ENCODE measurements at places on chromosomes 1 and 21.

DNA sequence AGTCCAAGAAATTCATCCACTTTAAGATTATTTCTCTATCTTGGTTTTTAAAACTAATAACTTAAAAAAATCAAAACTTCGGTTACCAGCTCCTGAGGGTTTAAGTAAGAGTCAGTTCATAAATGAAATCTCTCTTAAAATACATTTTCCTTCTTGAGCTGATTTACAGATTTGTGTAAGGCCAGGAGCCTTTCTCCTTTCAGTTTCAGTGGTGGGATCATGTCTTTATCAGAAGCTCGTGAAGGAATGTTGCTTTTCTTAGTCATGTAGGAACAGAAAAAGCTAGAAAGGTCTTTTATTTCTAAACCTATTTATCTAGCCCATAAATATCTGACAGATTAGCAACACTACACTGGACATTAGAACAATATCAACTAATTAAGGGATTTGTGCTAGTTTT is 390.2 kb downstream of the GPATCH2 start:
- no peak for DNase-seq

DNA sequence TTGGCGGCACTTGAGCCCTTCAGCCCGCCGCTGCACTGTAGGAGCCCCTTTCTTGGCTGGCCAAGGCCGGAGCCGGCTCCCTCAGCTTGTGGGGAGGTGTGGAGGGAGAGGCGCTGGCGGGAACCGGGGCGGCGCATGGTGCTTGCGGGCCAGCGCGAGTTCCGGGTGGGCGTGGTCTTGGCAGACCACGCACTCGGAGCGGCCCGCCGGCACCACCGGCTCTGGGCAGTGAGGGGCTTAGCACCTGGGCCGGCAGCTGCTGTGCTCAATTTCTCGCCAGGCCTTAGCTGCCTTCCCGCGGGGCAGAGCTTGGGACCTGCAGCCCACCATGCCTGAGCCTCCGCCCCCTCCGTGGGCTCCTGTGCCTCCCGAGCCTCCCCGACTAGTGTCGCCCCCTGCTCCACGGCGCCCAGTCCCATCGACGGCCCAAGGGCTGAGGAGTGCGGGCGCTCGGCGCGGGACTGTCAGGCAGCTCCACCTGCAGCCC is 673.7 kb upstream of the BRINP3 start:
- no peak for DNase-seq

DNA sequence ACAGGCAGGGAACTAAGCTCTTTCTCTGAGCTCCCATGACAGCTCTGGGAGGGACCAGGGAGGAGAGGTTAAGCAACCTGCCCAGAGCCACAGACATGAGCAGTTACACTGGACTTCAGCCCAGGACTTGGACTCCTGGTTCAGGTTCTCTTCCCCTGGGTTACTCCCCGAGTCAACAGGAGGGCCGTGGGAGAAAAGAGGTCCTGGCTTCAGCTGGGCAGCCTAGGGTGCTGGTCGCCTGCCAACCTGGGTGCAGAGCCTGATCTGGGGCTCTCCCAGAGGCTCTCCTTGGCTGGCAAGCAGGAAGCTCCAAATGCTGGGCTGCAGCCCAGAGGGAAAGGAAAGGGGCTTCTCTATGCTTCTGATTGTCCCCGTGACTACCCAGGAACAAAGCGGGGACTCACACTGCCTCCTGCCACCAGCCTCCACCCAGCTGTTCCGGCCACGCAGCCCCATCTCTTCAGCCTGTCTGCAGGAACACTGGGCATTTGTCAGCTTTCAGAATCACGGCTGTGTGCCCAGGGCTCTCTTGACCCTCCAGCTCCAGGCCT is 141.8 kb downstream of the HIVEP3 start:
- no peak for DNase-seq

DNA sequence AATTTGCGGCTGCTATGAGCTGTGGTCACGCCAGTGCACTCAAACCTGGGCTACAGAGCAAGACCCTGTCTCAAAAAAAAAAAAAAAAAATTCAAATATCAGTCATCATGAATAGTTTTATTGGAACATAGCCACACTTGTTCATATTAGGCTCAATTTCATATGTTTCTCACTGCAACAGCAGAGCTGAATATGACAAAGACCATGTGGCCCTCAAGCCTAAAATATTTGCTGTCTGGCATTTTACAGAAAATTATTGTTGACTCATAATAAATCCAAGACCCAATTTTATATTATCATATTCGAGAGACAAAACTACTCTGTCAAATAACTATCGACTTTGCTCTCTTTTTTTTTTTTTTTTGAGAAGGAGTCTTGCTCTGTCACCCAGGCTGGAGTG is 11.0 kb downstream of the BECN2 start:
- no peak for DNase-seq

GRCh38 chr1:201374364-201374763 is 3.1 kb downstream of the TNNT2 start:
- DNase-seq, result no peak

DNA sequence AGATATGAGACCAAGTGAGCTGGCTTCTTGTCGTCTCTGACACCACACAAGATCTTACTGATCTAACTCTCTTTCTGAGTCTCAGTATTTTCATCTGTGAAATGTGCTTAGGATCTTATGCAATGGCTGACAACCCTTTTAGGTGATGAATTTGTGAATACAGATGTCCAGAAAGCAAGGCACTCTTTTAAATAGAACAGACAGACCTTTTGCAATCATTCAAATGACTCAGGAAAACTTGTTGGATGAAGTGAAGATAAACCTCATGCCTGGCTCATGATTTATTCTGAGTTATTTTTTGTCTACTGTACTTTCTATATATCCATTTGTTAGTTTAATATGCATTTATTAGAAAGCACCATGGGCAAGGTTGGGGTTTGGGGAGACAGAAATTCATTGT is 411.3 kb downstream of the PTPRU start:
- no peak for DNase-seq

- DNase-seq, result no peak
These were observed 101.7 kb downstream of the NEK7 start for GRCh38 chr1:198258491-198258890.

- DNase-seq, result no peak
These were observed 27.1 kb downstream of the ZNHIT6 start for GRCh38 chr1:85681087-85681486.

DNA sequence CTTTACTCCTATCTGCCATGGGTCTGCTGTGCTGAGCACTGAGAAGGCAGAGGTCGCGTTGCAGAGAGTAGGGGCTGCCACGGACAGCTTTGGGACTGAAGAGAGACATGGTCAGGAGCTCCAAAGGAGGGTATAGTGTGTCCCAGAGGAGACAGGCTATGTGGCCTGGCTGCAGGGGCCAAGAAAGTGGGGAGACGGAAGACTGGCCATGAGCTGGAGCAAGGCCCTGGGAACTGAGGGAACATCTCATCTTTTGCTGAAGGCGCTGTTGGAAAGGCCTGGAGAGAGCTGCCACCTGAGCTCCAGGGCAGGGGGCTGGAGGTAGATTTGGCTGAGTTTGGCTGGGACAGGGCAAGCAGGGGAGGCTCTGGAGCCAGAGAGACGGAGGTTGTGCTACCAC is 55.8 kb upstream of the AJAP1 start:
- no peak for DNase-seq

DNA sequence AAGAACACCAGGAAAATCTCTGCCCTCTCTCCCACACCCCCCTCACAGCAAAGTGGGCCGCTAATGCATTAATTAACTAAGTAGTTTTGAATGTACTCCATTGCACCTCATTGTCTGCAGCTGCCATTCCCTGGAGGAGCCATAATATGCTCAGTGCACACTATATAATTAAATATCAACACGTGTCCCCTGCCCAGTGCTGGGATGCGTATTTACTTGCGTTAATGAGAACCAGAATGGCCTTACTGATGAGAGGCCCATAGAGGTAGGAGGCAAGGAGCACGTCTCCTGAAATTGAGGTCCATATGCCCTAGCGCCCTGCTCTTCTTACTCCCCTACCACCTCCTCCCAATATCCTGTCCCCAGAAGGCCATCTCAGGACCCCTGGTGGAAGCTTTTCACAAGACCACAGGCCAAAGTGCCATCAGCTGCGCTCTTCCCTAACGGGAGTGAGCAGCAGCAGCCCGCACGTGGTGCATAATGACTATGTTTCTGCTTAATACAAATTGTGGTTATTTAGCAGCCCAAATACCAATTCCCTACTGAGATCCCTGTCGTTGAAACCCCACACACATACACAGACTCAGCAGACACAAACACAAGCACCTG is 76.8 kb downstream of the PLXNA2 start:
- DNase-seq, result no peak

DNA sequence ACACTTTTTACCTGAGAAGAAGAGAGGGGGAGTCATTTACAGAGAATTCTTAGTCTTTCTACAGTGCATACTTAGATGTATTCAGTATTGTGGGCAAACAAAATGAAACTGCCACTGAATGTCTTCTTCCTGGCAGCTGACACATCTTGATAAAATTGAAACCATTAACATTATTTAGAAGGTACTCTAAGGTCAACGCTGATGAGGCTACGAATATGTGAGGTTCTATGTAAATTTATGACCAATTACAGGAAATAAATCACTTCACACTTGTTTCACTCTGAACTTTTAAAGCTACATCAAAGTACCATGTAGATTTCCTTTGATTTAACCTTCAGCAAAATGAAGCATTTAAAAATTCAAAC is 51.3 kb upstream of the GFI1 start:
- DNase-seq, result no peak
